Activated naive CD4-positive, alpha-beta T cell treated with anti-CD3 and anti-CD28 coated beads, Interleukin-2, amount 50 U/mL, for 16 hours (primary cell): ENCODE measurements at places on chromosomes 4 and X.

DNA sequence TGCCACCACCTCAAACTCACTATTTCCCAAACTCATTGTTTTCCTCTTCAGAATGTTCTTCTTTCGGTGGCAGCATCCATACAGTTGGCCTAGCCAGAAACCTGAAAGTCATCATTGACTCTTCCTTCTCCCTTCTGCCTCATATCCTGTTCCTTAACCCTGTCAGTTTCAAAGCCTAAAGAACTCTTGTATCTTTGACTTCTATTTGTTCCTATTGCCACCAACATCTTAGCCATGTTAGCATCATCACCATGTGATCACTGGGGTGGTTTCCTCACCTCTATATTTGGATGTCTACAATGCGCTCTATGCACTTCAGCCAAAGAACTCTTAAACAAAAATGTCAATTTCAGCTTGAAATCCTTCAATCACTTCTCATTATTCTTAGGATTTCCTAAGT, 29.0 kb downstream of the DDX60L start:
- DNase-seq = no peak

GRCh38 chr4:73340917-73341316, 63.2 kb upstream of the ALB start:
- DNase-seq = no peak

GRCh38 chr4:139015948-139016471, 429 bp downstream of the NOCT start:
- no peak for DNase-seq

DNA sequence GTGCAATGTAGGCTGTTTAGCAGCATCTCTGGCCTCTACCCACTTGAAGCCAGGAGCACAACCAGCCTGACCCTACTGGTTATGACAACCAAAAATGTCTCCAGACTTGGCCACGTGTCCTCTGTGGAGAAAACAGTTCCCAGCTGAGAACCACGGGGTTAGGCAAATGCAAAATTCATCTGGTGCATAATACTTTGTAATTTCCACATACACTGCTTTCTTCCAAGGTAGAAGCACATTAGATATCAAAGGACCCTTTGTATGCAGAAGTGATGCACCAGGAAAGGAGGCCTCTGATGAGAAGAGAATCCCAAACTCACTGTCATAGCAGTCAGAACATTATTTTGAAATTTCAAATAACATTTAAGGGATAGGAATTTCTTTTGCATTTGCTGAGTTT, 26.3 kb downstream of the MFAP3L start:
- no peak for DNase-seq

DNA sequence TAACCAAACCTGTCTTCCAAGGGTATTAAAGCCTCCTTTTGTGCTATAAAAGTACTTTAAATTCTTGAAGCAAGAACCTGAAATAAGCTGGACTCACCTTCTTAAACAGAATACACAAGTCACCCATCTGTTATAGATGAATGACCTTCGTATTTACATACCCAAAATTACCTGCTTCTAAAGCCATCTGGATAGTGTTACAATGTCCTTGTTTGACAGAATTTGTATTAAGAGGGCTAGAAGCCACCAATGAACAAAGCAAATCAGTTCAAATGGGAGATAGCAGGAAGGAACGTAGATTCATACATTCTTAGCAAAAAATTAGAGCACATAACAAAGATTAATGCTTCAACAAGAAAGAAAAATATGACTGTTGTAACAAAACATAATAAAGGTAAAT, 33.7 kb upstream of the CCSER1 start:
- no peak for DNase-seq
